A549 treated with ZK216348 at 1 μM for 4 hours (cell line): ENCODE measurements at places on chromosomes 6 and 20. TPM values are rescaled to one million over a fixed set of nuclear protein-coding genes. Genes with fewer than 3 reads are reported as not detected.

The RAB23 gene
- total RNA-seq, result 4.4 to 9.9 TPM (median 8.0 TPM) in 5 replicates

The MAFB gene
- 0.07 to 0.14 TPM (median 0.09 TPM) in 5 replicates for total RNA-seq

The KCNK15 gene
- total RNA-seq, result 0.33 to 0.64 TPM (median 0.56 TPM) in 5 replicates

The CDSN gene
- total RNA-seq, result 0.11 TPM in 1 of 5 replicates, not detected in the others
